MCF 10A (cell line): ENCODE measurements at places on chromosomes 12 and 14.

DNA sequence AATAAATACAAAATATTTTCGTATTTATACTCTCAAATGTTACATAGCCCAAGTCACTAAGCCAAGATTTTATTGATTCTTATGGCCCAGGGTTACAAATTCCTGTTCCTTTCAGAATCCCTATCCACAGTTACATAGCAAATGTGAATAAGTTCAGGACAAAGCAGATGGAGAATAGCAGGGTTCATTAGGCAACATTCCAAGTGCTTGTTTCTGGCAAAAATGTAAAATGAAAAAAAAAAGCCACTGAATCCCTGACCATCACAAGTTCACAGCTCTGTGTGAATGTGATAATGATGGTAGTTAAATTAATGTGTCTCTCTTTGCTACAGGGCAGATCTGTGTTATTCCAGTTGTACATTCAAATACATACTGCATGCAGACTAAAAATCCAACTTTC, 74.6 kb downstream of the KCNC2 start:
- DNase-seq = no peak

GRCh38 chr14:97138801-97139200, 341.6 kb downstream of the VRK1 start:
- DNase-seq = peak; percentile 4

DNA sequence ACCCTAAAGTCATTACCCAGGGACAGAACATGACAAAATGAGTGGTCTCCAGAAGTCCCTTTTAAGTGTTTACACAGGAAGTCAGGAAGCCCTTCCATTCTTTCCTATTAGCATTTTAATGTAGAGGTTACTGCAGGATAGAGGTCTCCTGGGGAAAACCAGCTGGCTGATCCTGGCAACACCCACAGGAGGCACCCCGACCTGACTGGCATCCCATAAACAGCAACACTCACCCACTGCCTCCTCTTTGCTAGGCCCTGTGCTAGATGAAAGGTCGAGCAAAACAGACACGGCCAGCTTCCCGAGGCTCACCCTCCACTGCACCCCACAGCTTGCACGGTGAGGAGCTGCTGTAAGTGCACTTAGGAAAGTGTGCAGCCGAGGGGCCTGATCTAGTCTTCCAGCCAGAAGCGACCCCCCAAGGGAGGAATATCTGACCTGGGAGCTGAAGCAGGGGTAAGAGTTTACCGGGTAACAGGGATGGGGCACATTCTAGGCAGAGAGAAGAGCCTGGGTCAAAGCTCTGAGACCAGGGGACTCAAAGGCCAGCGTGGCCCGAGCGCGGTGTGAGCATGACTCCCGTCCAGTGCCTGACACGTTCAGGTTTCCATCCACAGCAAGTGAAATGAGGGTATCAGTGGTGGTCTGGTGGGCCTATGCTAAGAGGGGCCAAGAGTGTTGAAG, 9.0 kb downstream of the DAZAP2 start:
- DNase-seq = no peak

GRCh38 chr12:131357185-131357747, 353.6 kb upstream of the SFSWAP start:
- DNase-seq = no peak

DNA sequence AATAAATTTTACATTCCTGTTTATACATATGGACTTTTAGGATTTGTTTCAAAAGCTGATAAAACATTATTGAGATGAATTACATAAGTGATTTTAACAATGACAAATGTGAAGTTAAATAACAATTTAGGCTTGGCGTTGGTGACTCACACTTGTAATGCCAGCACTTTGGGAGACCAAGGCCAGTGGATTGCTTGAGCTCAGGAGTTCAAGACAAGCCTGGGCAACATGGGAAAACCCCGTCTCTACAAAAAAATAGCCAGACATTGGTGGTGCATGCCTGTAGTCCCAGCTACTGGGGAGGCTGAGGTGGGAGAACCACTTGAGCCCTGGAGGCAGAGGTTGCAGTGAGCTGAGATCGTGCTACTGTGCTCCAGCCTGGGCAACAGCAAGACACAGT, 7.4 kb downstream of the ACOT2 start:
- peak; percentile 86 for DNase-seq

DNA sequence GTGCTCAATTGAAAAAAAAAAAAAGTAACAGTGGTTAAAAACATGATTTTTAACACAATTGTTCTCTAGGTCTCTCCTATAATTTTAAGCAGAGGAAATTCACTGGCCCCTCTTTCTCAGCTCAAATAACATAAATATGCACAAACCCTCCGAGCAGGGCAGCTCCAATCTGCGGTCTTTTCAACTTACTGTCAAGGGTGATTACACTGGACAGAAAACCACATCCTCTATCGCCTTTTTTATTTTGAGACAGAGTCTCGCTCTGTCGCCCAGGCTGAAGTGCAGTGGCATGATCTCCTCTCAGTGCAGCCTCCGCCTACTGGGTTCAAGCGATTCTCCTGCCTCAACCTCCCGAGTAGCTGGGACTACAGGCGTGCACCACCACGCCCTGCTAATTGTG, 16.5 kb upstream of the GABARAPL1 start:
- no peak for DNase-seq

- DNase-seq = peak; percentile 25
Measured at GRCh38 chr12:121465921-121466793, 66.2 kb downstream of the RNF34 start.

- DNase-seq = no peak
Measured at GRCh38 chr14:72653026-72653425, 240.9 kb downstream of the DPF3 start.

GRCh38 chr12:3092764-3093163, 15.6 kb downstream of the TSPAN9 start:
- no peak for DNase-seq

GRCh38 chr14:37932481-37932880, 275.2 kb upstream of the SSTR1 start:
- no peak for DNase-seq

DNA sequence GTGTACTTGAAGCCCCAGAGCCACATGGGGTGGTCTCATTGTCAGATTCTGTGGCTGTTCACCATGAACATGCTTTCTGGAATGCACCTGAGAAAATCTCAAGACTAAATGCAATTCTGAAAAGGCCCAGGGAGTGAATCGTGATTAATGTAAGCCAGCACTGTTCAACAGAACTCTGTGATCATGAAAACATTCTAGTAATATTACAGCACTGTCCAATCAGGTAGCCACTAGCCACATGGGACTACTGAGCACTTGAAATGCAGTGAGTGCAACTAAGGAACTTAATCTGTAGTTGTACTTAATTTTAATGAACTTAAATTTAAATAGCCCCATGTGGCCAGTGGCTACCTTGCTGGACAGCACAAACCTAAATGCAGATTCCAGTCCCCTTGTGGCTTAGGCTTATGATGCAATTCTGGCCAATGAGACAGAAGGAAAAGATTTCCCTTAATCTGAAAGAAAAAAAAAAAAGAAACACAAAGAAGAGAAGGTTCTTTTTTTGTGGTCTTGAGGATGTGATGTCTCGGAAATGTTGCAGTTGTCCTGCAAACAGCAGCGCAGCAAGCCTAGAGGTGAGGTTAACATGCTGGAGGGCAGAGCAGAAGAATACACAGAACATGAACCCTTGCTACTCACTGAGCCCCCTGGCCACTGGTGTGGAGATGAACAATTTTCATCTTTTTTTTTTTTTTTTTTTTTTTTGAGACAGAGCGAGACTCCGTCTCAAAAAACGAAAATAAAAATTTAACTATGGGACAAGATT, 48.2 kb downstream of the SPPL3 start:
- DNase-seq = no peak

GRCh38 chr12:113088971-113089756, 32.6 kb downstream of the DTX1 start:
- DNase-seq = no peak

DNA sequence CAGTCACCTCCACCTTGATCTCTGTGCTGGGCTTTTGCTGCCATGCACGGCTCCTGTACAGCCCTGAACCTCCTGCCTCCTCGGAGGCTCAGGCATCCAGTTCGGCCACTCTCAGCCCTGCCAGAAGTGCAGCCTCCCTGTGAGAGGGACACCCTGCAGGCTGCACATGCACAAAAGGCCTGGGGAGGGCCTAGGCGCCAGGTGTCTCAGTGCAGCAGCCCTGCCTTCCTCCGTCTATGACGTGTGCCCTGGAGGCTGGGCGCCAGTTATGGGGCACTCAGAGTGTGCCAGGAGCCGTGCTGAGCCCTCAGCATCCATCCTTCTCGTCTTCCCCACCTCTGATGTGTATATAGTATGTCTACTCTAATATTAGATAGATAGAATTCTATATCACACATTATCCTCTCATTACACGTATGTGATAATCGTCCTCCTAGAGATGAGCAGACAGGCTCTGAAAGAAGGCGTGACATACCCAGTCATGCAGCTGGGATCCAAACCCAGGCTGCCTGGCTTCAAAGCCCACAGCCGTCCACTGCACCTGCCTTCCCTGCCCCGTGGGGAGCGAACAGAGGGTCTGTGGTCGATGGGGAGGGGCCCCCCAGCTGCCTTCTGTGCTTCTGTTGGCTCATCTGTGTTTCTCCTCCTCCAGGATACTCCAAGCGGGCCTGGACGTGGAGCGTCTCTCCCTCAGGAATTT, 101.1 kb downstream of the B4GALNT3 start:
- no peak for DNase-seq
